K562 (cell line): ENCODE measurements at places on chromosomes 13 and 19.
A peak's percentile ranks its signal among the peaks of the same experiment; 100 is the strongest.

DNA sequence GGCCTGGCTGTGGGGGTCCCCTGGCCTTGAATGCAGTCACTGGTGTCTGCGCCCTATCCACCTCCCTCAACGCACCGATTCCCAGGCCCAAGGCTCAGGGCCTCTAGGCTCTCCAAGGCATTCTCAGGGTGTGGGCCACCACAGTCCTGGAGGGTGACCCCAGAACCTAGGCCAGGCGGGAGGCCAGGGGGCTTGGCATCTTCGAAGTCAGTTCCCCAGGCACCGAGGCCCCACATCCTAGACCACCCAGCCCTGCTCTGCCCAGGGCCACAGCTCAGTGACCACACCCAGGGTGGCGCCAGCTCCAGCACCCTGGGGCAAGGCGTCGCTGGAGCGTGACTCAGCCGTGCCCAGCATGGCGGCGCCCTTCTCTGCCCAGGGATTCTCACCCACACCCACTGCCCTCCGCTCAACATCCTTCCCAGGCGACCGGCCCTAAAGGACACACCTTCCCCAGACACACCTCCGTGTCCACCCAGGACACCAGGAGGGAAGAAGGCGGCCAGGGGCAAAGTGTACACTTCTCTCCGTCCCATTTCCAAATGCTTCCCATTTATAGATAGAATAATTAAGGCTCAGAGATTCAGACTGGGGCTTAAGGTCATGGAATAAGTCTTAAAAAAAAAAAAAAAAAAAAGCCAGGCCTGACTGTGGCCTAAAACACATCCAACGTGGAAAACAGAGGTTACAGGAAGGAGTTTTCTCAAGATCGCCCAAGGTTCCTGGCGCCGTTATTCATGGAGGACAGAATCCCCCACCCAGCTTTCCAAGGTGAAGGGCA is 36.4 kb upstream of the NANOS3 start:
- no peak for DNase-seq

GRCh38 chr13:78638216-78638615 is 20.7 kb downstream of the OBI1 start:
- DNase-seq: no peak

GRCh38 chr19:18029617-18030338 is 21.8 kb downstream of the ARRDC2 start:
- DNase-seq: no peak

- no peak for DNase-seq
Measured at GRCh38 chr19:13120817-13121216, 2.8 kb downstream of the NACC1 start.

DNA sequence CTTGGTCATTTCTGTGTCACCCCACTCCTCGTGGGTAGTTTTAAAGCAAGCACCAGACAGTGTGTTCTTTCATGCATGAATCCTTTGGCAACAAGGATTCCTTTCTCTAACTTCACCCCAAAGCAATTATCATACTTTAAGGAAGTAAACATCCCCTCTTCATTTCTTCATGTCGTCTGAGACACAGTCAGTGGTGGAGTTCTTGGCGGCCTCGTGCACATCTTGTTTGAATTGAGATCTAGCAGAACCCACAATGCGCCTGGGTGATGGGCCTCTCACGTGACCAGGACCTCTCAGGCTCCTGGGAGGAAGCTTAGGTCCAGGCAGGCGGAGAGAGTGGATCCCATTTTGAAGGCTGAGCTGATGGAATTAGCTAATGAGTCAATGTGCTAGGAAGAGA is 2.6 kb downstream of the ACSBG2 start:
- DNase-seq: no peak

- DNase-seq: no peak
Measured at GRCh38 chr13:59542303-59542702, 621.4 kb downstream of the DIAPH3 start.

- no peak for DNase-seq
Measured at GRCh38 chr19:42576241-42576640, 18.5 kb downstream of the CEACAM8 start.

GRCh38 chr19:48239582-48240141 is 16.1 kb downstream of the CARD8 start:
- peak; percentile 15 for DNase-seq

DNA sequence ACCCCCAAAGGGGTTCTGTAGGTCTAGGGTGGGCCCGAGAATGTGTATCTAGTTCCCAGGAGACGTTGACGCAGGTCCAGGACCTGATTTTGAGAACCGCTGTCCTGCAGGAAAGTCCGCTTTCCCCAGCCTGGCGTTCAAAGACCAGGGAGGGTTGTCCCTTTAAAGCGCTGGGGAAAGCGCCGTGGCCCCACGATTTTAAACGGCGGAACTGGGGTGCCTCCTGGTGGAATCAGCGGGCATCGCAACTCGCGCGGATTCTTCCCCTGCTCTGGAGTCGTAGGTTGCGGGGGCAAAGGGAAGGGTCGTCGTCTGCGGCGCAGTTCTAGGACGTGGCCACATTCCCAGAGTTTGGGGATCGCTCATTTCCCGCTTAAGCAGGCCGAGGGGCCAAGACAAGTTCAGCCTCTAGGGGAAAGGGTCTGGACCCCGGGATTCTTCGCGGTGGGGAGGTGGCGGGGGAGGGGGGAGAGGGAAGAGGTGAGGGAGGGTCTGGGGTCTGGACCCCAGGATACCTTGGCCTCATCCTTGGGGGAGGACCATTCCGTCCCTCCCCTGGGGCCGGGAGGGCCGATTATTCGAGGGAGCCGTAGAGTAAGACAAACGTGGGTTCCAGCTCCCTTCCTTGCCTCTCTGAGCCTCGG is 7.7 kb downstream of the PNMA8B start:
- peak; percentile 76 for DNase-seq

DNA sequence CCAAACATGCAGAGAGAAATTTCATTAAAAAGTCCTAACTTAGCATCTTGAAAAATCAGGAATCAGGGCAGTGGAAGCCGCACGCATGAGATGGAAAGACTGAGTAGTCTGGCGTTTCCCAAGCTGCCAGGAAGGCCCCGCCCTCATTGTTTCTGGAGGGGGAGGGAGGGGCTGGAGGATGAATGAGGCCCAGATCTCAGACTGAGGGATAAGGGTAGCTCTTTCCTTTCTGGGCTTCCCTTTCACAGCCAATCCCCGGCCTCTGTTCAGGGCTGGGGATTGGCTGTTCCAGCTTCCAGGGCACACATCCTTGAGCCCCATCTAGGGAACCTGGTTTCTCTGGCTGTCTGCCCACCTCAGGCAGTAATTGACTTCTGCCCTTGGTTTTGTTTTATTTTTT is 7.3 kb downstream of the C19orf53 start:
- DNase-seq: peak; percentile 76

DNA sequence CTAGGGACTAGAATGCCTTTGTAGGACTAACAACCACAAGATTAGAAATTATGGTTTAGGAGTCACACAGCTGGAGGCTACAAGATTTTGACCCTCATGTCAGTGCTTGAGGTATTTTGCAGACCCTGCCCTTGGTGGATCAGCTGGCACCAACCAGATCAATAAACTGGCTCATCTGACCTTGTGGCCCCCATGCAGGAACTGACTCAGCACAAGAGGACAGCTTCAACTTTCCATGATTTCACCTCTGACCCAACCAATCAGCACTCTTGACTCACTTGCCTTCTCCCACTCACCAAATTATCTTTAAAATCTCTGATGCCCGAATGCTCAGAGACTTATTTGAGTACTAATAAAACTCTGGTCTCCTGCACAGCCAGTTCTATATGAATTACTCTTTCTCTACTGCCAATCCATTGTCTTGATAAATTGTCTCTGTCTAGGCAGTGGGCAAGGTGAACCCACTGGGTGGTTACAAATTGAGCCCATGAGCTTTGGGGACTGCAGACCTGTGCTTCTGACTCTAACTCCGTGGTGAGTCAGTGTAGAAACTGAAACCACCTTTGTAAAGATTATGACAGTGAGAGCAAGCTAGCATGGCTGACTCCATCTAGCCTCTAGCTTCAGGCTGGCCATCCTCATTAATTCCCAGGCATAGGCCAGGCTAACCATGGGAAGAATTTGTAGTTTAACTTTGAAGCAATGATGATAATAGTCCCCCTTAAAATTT is 33.9 kb upstream of the CEACAM8 start:
- DNase-seq: no peak

- DNase-seq: no peak
Measured at GRCh38 chr19:30207357-30207756, 164.8 kb upstream of the ZNF536 start.
